Renal pelvis (tissue), 12 donors: ENCODE measurements at places on chromosomes 6 and 20.
A peak's percentile ranks its signal among the peaks of the same experiment; 100 is the strongest.

GRCh38 chr6:20432692-20433091, 31.0 kb downstream of the E2F3 start:
- no peak for DNase-seq

GRCh38 chr6:2848851-2849250, 7.2 kb upstream of the SERPINB1 start:
- DNase-seq = no peak

GRCh38 chr6:10154251-10154650, 260.6 kb downstream of the TFAP2A start:
- DNase-seq = no peak

- DNase-seq = no peak
Observed at GRCh38 chr6:161445021-161445799, 171.3 kb upstream of the AGPAT4 start.

GRCh38 chr6:42046464-42047212, 3.7 kb upstream of the TAF8 start:
- no peak for DNase-seq

GRCh38 chr6:124796464-124796970, 165.7 kb upstream of the RNF217 start:
- no peak for DNase-seq

GRCh38 chr6:39214120-39214813, 15.0 kb downstream of the KCNK5 start:
- peak; percentile 62 for DNase-seq

DNA sequence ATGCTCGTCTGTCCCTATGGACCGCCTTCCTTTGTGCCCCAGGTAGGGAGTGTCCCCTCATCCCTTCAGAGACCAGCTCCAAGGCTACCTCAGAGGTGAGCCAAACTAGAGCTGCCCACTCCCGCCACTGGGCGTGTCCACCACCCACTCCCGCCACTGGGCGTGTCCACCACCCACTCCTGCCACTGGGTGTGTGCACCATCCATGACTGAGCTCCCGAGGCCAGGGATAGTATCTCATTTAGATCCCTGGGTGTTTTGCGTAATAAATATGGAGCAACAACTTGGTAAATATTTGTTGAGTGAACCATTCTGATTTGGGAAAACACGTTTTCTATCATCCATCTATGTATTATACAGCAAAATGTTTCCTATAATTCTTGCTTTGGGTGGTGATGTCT, 68.8 kb downstream of the ZBTB2 start:
- no peak for DNase-seq

DNA sequence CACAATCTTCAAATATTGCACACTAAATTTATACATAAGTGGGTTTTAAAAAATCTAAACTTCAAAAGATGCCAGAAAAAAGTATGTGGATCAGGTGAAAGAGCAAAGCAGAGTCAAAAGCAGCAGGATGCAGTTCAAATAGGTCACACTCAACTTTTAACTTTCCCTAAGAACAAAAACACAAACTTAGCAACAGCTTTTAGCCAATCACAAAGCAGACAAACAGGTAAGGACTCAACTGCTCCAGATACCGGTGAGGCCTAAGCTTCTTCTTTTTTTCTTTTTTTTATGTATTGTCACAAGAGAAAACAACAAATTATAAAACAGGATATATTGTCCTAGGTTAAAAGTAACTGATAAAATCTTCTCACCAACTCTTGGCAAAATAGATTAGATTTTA, 74.7 kb downstream of the SESN1 start:
- DNase-seq = no peak

DNA sequence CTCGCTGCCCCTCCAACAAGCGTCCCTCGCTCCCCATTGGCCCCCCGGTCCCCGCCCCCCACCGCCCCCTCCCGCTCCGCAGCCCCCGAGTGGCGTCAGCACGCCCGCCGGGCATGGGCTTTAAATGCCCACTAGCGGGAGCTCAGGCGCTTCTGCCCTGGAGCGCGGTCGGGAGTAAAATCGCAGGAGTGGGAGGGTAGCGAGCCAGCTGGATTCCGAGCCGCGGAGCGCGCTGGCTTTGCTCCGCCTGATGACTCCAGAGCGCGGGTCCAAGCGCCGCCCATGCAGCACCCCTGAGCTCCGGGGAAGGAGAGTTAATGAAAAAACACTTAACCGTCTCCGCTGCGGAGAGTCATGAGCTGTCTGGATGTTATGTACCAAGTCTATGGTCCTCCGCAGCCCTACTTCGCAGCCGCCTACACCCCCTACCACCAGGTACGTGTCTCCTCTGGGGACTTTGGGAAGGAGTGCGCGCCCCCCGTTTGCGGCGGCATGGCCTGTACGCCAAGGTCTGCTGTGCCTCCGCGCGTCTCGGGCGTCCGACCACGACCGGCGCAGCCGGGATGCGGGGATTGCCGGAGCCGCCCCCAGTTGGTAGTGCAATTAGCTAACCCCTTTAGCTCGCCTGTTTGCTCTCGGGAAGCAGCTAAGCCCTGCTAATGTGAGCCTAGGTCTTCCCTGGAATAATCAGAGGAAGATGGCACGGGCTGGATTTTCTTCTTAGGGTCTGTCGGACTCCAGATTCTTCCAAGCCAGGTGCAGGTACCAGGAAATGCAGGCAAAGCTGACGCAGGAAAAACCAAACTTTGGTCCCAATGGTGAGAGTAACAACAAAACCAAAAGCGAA, at the start of gene VGLL2:
VGLL2 (plus strand) TSS at position 149 of the 847 bp plus-strand sequence; CDS start at position 355, 206 bp downstream.
- DNase-seq = peak; percentile 68

GRCh38 chr20:63491078-63491477, 7.8 kb downstream of the EEF1A2 start:
- DNase-seq = no peak

DNA sequence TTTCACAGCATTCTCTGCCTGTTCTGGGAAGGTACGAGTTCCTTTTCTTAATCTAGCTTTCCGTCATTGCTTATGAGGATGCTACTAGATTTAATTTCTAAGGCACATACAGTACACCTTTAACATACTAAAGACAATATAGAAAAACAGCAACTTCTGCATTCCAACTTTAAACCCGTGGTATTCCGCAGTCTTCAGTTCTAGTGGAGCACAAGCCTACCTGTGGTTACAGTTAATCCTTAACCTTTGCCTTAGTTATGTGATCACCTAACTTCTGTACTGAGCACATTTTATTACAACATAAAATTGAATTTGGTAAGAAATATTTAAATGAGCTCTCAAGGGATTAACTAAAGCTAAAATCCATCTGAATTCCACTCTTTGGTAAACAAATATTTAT, 289.5 kb downstream of the BTBD9 start:
- DNase-seq = no peak

- no peak for DNase-seq
Observed at GRCh38 chr6:43853066-43853650, 83.1 kb downstream of the VEGFA start.

GRCh38 chr20:23349338-23350195, 1.0 kb upstream of the NXT1 start:
- peak; percentile 87 for DNase-seq

DNA sequence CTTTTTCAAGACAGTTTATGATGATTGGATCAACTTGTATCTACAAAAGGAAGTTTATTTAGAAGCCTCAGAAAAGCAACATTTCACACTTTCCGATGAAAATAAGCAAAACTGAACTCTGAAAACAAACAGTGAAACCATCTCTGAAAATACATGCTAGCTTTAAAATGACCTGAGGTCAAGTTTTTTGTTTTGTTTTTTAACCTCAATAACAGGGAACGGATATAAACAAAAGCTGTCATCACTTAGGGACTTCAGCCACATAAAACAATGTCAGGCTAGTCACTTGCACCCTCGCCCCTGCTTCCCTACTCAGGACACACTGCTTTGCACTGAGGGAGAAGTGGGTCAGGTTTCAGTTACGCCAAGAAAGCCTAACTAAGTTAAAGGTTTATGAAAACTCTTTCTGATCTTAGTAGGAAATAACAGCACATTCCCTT, 11.6 kb downstream of the BACH2 start:
- DNase-seq = peak; percentile 27

GRCh38 chr20:22241609-22242008, 342.8 kb downstream of the FOXA2 start:
- no peak for DNase-seq

DNA sequence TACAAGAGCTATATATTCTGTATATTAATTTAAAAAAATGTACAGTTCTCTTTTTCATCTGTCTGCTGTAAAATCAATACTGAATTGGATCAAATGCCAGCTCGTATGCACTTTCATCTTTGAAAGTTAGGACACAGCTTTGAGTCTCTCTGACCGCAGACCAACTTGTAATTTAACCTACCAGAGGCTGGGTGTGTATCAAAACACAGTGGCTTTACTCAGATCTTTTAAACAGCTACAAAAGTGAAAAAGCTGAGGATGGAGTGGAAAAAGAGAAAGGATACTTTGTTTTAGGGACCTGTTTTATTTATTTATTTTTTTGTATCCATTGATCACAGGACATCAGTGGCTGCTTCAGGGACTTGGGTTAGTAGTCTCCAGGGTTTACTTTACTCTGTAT, 44.1 kb downstream of the KIAA0408 start:
- DNase-seq = no peak

- no peak for DNase-seq
Observed at GRCh38 chr6:33914645-33915044, 110.8 kb upstream of the MLN start.
